Fibroblast of lung (primary cell): ENCODE measurements at places on chromosomes 3 and 15. TPM values are rescaled to one million over a fixed set of nuclear protein-coding genes. Genes with fewer than 3 reads are reported as not detected.

The THSD4 gene
- 58.0 and 95.5 TPM in 2 replicates for total RNA-seq

The NEO1 gene
- total RNA-seq = 19.3 and 31.6 TPM in 2 replicates

The SKOR1 gene
- total RNA-seq = under 0.01 and 0.17 TPM in 2 replicates

DNA sequence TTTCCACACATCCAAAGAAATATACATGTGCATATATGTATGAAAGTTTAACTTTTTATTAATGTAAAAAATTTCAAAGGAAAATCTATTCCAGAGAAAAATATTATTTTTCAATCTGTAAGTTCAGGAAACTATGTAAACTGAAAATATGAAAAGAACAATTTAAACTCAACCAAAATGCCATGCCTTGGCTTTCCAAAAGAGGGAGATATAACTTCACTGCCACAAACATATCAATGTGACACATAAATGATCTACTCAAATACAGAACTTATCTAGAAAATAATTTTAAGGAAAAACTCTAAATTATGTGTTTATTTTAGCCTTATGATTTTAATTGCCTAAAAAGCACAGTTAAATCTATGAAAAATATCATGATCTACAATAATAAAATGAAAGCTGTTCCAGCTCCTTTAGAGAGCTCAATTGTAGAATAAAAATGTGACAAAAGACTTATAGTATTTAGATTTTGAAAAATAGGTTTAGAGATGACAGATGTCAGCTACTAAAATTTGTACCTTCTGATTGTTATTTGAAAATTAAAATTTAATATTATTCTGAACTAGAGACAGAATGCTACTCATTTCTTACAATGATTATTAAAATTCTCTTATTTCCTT lies 94.8 kb downstream of the GBE1 start:
- peak; percentile 17 for DNase-seq

- DNase-seq = no peak
Measured at GRCh38 chr3:125039131-125040100, 16.4 kb downstream of the HEG1 start.

GRCh38 chr3:171841620-171842000 lies 1.5 kb upstream of the TMEM212 start:
- peak; percentile 79 for DNase-seq

- DNase-seq = no peak
Measured at GRCh38 chr3:46501702-46502101, 3.9 kb downstream of the RTP3 start.

GRCh38 chr3:192881159-192881786 lies 36.4 kb downstream of the MB21D2 start:
- DNase-seq = no peak
